ENCODE measurements at places on chromosomes 6 and 20. TPM values are rescaled to one million over a fixed set of nuclear protein-coding genes. Genes with fewer than 3 reads are reported as not detected.

DNA sequence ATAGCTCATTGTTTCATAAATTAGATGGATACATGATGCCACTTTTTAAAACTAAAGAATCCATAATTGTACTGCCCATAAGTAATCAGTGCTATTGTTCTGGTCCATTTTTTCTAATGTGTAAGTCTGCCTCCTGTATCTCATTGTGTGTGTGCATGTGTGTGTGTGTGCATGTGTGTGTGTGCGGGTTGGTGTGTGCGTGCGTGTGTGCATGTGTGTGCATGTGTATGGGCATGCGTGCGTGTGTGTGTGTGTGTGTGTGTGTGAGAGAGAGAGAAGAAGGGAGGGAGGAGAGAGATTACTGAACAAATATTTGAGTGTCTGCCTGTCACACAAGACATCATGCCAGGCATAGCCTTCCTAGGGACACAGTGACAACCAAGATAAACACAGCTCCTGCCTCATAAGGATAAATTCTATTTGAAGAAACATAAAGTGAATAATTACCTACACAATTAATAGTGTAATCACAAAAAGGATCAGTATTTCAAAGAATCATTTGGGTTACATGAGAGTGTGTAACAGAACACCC, 33.2 kb upstream of the RPS6KA2 start:
- DNase-seq: no peak

Gene BPIFB4
- total RNA-seq: not detected

Gene CLPSL2
- total RNA-seq: not detected

DNA sequence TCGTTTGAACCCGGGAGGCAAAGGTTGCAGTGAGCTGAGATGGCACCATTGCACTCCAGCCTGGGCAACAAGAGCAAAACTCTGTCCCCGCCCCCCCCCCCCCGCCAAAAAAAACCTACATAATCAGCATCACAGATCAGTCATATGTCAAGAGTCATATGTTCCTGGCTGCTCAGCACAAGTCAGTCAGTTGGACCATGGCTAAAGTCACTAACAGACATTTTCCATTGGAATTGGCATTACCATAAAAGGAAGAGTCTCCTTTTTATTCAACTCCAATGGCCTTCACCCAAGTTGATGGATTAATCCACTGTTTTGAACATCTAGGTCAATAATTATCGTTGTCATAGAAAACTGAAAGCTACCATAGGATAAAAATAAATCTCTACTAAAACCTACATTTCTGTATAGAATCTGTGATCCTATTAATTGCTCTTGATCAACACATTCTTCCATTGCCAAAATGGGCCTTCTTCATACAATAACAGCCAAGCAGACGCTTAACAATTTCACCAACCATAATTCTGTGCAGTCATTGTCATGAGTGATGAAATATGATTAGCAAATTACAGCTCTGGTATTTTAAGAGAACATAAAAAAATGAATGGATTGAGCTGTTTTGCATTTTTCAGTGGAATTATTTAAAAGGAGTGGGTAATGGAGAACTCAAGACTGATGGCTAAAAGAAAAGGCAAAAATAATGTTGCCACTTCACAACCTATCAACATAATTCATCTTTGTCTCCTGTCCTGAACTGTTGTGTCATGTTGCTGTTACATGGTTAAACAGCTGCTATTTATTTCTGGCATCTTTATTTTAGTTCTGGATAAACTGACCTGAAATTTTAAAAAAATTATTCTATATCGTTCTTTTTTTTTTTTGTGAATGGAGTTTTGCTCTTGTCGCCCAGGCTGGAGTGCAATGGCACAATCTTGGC, 555.5 kb upstream of the JARID2 start:
- no peak for DNase-seq

- no peak for DNase-seq
These were observed 80.5 kb downstream of the PRSS35 start for GRCh38 chr6:83592770-83593394.

DNA sequence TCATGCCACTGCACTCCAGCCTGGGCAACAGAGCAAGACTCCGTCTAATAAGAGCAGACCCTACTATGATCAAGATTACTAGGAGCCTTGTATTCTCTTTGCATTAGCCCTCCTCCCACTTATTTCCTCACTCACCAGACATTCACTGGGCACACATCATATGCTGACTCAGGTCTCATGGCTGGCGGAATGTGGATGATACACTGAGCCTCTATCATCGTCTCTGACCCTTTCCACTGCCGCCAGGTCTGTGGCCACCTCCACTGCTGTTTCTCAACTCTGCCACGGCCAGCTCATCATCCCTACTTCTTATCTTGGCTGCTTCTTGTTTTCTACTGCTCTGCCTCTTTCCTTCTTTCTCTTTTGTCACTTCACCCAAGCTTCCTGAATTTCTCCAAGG, 161.0 kb downstream of the BACH2 start:
- no peak for DNase-seq

Gene AKAP7
- 7.3 TPM for total RNA-seq

DNA sequence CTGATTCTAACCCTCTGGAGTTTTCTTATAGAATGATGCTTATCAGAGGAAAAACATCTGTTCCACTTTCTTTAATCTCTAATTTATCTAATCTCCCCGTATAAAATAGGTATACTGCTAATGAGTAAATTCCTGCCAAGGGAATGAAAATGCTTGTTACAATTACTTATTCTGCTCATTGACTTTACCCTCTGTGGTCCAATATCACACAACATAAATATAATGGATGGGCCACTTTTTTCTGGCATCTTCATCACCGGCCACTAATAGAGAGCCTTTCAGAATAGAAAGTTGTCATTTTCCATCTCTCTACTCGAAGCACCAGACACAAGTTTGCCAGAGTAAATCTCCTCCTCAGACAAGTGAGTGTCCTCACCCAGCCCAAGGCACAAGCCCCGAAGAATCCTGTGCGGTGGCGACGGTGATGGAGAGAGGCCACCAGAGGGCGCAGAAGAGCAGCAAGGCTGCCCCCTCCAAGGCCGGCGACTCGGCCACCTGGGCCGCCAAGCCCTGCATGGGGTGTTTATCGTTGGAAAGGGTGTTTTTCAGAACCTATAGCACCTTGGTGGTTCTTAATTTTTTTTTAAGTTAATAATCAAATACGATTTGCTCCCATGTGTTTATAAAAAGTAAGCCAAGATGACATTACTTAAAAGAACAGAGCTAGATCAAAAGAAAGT, 212.9 kb upstream of the ARID1B start:
- DNase-seq: peak; percentile 85

DNA sequence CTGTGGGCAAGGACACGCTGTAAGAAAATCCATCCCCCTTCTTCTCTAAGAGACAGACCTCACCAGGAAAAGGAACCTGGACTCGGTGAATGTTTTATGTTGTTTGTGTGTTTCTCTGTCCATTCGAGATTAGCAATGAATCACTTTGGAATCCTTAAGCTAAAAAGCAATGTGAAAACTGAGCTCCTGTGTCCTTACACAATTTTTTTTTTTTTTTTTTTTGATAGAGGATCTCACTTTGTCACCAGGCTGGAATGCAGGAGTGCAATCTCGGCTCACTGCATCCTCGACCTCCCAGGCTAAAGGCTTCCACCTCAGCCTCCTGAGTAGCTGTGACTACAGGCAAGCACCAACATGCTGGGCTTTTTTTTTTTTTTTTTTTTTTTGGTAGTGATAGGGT, 32.1 kb downstream of the BFSP1 start:
- no peak for DNase-seq

Gene LKAAEAR1
- not detected for total RNA-seq

DNA sequence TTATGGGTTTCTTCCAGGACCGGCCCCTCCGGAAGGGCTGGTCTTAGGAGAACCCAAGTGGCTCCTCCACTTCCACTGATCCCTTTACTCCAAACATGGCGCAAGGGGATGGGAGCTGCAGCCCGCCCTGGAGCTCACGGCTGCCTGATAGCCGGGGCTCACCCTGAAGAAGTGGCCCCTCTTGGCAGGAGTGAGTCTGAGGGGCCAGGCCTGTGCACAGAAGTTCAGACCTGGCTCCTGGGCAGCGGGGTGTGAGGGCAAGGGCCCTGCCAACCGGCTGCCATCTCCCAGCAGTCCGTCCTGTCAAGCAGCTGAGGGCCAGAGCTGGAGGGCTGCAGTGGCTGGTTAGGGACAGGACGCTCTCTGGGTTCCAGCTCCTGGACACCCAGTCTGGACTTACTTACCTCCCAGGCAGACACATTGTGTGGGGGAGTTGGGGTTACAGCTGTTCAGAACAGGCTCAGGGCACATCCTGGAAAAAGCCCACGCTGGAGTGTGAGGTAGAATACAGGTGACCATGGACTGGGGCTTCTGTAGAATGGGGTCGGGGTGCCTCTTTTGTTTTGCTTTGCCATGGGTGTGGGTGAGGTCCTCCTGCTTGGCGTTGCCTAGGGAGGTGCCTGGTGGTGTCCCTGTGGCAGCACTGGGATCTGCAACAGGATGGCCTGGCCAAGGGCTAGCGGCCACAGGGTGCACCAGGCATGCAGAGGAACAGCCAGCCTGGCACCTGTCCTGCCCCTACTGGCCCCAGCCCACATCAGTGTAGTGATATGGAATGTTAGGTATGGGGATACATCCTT, 88.4 kb downstream of the ASXL1 start:
- no peak for DNase-seq

GRCh38 chr6:33710296-33711121, 991 bp downstream of the UQCC2 start:
- no peak for DNase-seq

Gene GABRR1
- not detected for total RNA-seq

DNA sequence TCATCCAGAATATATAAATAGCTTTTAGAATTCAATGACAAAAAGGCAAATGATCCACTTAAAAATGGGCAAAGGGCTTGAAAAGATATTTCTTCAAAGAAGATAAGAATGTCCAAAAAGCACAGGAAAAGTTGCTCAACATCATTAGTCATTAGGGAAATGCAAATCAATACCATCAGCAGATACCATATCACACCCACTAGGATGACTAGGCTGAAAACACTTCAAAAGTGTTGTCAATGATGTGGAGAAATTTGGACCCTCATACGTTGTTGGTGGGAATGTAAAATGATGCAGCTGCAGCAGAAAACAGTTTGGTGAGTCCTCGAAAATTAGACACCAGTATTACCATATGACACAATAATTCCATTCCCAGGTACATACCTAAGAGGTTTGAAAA, 303.6 kb upstream of the SLC35B3 start:
- no peak for DNase-seq

- no peak for DNase-seq
These were observed 5.0 kb downstream of the SMIM28 start for GRCh38 chr6:138382498-138383265.

DNA sequence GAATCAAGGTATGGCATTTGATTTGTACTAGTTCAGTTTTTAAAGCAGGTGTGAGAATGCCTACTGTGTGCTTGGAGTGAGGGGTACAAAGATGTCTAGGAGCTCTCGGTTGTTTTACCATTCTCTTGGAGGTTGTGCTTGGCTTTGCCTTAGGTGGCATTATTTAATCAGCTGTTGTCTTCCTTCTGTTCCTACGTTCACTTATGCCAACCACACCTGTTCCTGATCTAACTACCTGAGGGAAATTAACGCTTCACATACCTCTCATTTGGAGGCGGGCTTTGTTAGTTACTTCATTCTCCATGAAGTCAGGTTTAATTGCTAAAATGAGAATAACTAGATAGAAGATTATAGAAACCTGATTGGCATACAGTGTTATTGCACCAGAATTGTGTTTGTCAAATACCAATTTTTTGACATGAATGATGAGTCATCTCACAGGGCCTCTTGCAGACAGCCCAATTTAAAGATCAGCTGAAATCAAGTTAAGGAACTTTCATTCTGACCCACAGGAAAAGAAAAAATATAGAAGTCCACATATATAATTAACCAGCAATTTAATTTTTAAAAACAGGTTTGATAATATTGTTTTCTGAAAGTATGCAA, 24.8 kb upstream of the PBOV1 start:
- DNase-seq: no peak

- DNase-seq: no peak
These were observed 303 bp downstream of the ILRUN start for GRCh38 chr6:34696189-34696738.

Gene SLC26A8
- total RNA-seq: 0.33 TPM

Gene TNF
- total RNA-seq: not detected

Gene ADAT2
- 10.1 TPM for total RNA-seq

Gene PDYN
- 0.63 TPM for total RNA-seq

DNA sequence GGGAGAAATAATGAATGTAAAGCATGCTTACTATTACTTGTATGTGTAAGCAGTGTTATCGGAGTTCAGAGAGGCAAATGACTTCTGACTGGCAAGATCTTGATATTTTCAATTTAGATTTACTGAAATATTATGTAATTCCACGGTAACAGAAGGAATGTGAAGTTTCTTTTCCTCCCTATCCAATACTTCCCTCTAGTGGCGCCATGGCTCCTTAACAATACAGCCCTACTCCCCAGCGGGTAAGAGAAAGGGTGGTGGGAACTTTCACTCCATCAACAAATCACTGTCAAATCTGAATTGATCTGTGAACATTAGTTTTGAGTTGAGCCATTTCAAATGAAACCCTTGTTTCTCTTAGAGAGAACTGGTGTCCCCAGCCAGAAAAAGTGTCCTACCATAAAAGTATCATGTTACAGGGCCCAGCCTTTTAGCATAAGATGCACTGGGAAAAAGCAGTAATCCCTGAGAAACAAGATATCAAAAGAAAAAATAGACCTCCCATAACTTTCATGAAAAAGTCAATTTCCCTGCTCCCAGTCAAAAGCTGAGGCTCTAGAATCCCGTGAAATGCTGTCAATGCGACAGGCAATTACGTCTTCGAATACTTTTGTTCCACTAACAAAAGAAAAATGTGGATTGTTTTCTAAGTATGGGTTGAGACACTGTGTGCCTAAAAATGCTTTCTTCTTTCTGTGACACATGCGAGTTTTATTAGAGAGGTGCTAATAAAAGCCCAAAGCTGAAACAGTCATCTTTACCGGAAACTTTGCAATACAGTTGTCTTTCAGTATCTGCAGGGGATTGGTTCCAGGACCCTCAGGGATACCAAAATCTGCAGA, 12.9 kb downstream of the COX7A2 start:
- peak; percentile 34 for DNase-seq

Gene ESF1
- total RNA-seq: 20.7 TPM

GRCh38 chr6:130964808-130965604, 98.0 kb downstream of the EPB41L2 start:
- no peak for DNase-seq
